Activated T-helper 1 cell treated with anti-CD3 and anti-CD28 coated beads, Interleukin-12 subunit alpha, Interleukin-12 subunit beta, Interleukin-2, Interleukin-4 antibody, amounts not matched to agents 30 ng/mL and 10 ng/mL and 1 ng/mL, durations not matched to agents 14 hours and 24 hours and 36 hours (primary cell): ENCODE measurements at places on chromosomes 16 and 17. TPM values are rescaled to one million over a fixed set of nuclear protein-coding genes. Genes with fewer than 3 reads are reported as not detected.

LITAFD gene
- total RNA-seq = not detected in 2 replicates

DNA sequence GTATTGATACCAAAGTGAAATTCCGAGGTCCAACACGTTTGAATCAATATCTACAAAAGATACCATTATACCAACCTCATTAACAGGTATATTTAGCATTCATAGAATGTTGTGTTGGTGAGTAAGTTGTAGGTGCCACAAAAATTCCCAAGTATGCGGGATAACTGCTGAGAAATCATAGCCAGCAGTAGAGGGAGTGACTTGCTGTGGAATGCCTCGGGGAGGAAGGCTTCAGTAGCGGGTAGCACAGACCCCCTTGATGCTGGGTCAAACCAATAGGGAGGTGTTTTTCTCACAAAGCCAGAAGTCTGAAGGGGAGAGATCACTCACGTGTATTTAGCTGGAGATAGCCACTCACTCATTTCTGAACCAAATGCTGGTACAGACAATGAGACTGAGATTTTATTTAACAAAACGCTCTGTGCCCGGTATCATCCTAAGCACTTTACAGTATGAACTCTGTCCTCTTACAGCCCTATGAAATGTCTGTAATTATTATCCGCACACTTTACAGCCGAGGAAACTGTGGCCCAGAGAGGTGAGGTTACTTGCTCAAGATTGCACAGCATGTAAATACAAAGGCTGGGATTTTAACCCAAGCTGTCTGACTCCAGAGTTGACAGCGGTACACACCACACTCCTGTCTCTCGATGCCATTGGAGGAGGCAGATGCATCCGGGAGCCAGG, 23.1 kb downstream of the HSBP1 start:
- H3K4me3 ChIP-seq = no peak overlapping the region
- H3K36me3 ChIP-seq = no peaks in the 10 kb centered on the region
- no peak for DNase-seq
- H3K4me1 ChIP-seq = peaks cover 9% of the 10 kb centered on the region

- DNase-seq = no peak
- H3K4me1 ChIP-seq = peaks cover 68% of the 10 kb centered on the region
- peak overlapping the region; percentile 70 for H3K27ac ChIP-seq
- peaks cover 12% of the 10 kb centered on the region for H3K36me3 ChIP-seq
- H3K4me3 ChIP-seq = no peak overlapping the region
These were observed 50.3 kb downstream of the KSR1 start for GRCh38 chr17:27506348-27507218.

DNA sequence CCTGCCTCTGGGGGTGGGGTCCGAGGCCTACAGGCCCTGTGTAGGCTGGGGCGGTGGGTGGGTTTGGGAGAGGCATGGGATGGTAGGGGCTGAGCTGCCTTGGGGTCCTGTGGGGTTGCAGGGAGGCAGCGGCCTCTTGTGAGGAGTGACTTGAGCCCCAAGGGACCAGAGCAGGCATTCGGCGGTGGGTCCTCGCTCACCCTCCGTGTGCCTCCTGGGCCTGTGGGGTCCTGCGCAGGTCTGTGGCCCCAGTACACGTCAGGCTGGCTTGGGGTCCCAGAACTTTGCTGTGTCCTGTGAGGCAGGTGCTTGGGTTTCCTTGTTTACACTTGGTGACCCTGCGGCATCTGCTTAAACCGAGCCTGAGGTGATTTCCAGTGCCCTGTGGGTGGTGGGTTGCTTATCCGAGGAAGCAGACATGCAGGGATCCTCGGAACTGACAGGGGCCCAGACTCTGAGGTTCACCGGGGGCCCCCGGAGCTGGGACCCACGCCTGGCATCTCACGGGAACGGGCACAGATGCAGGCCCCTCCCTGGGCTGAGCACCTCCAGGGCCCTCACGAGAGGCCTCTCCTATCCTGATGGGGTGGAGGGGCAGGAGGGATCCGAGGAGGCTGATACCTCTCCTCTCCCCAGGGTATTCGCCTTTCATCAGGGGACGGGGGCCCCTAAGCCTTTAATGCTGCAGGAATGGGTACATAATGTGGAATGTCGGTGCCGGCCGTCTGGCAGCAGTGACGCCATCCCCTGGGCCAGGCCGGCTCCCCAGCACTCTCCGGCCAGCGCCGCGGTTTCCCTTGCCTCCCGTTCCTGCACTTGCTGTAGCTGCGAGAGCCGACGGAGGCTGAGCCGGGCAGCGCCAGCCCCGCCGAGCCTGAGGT, 7.7 kb downstream of the METRNL start:
- H3K27me3 ChIP-seq = no peaks in the 10 kb centered on the region
- no peak overlapping the region for H3K4me3 ChIP-seq
- H3K4me1 ChIP-seq = peaks cover 33% of the 10 kb centered on the region
- no peak for DNase-seq

- H3K27me3 ChIP-seq = peaks cover 4% of the 10 kb centered on the region
- H3K27ac ChIP-seq = no peak overlapping the region
- no peak for DNase-seq
- H3K4me1 ChIP-seq = peaks cover 24% of the 10 kb centered on the region
- no peaks in the 10 kb centered on the region for H3K36me3 ChIP-seq
These were observed 12.7 kb downstream of the SPNS2 start for GRCh38 chr17:4511199-4511932.
